Activated CD4-positive, alpha-beta T cell treated with anti-CD3 and anti-CD28 coated beads, Interleukin-10, Interleukin-2, amounts not matched to agents 100 ng/mL and 50 ng/mL, durations not matched to agents 16 hours and 8 hours (primary cell): ENCODE measurements at places on chromosomes 1 and 21.

DNA sequence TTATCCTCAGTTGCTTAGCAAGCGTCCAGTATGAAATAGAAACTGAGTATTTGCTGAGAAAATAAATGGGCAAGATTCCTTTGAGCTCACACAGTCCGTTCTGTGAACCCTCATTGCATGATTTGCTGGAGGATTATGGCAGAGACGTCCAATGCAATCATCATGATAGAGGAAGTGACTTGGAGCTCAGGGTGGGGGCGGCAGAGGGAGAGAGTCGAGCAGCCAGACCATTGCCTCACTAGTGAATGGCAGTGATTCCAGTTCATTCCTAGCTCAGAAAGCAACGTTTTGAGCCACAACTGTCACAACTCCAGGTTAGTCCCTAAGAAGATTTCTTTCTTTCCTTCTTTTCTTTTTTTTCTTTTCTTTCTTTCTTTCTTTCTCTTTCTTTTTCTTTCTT lies 27.5 kb upstream of the COL9A2 start:
- DNase-seq = peak; percentile 17

DNA sequence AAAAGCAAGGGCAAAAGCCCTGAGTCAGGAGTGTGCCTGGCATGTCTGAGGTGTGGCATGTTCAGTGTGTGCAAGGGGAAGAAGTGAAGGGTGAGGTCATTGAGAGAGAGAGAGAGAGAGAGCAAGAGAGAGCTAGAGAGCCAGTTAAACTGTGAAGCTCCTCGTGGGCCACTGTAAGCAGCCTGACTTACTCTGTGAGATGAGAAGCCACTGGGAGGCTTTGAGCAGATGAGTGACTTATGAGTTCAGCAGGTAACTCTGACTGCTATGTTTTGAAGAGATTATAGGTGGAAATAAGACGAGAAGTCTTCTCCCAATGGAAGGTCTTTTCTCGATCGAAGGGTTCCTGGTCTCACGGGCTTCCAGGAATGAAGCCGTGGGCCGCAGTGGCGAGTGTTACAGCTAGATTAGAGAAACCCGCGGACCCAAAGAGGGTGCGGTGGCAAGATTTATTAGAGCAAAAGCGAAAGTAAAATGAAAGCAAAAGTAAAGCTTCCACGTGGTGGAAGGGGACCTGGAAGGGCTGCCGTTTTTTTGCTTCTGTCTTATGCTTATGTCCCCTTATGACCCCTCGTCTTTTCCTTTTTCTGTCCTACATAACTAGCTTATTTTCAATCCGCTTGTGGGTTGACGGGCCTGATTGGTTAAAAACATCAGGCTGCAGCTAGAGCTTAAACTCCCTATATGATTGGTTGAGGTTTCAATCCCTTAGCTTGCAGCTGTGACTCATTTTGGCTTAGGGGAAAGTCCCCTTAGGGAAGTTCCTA lies 323.1 kb upstream of the FAM78B start:
- peak; percentile 88 for DNase-seq

DNA sequence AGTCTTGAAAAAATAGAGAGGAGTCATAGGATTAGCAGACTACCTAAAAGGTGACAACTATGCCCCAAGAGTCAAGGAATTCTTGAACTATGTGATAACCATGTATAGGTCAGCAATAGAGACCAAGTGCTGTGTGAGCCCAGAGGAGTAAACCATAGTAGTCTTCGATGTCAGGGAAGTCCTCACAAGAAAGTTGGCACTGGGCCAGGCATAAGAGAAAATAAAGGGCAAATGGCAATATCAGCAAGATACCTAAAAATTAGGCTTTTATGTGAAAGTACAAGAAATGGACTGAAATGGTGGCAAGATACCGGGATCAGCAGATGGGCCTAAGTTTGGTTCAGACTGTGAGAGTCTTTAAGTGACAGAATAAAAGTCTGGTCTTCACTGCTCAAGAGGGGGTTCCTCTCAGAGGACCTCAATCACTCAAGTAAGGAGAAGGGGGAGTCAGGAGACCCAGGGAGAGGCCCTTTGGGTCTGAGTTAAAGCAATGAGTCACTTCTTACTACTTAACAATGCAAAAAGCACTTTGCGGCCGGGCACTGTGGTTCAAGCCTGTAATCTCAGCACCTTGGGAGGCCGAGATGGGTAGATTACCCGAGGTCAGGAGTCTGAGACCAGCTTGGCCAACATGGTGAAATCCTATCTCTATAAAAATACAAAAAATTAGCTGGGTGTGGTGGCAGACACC lies 95.0 kb downstream of the TEX35 start:
- no peak for DNase-seq

- peak; percentile 25 for DNase-seq
Observed at GRCh38 chr1:20472860-20473711, 12.9 kb downstream of the CAMK2N1 start.

- DNase-seq = no peak
Observed at GRCh38 chr1:226164154-226164553, 22.4 kb downstream of the ACBD3 start.

DNA sequence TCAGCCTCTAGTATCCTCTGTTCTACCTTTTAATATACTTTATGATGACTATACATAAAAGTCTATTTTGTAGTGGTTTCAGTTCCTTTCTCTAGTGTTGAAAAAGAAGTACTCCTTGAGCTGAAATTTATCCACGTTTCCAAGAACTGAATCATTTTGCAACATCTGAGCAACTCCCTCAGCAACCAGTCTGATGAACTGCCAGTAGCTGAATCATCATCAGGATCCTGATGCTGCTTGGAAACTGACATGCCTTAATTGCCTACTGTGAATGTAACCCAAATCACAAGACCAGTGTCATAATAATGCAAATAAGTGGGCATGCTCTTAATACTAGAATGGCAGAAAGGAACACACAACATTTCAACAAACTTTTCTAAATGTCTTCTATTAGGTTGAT lies 103.3 kb downstream of the CYYR1 start:
- DNase-seq = no peak

- DNase-seq = no peak
Observed at GRCh38 chr1:38502758-38503157, 356.8 kb downstream of the RRAGC start.

DNA sequence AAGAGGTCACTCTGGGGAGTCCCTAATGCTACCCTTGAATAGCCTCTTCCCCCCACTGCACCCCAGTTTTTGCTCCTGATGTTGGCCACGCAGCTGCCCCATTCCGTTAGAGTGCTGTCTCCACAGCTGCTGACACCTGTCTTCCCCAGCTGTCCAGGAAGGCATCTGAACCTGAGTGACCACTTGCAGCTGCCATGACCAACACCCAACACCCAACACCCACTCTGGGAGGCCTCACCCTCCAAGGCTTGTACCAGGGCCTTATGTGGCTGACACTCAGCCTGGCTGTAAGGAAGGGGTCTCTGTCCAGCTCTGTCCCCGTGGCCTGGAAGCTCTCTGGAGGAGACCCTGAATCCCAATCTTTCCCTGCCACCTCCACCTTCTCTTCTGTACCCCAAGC lies 26.7 kb upstream of the LDLRAP1 start:
- no peak for DNase-seq
